Stimulated activated CD8-positive, alpha-beta memory T cell treated with anti-CD3 and anti-CD28 coated beads, Interleukin-4, amount 100 ng/mL, for 4 hours (primary cell): ENCODE measurements at places on chromosomes 12 and 14.

DNA sequence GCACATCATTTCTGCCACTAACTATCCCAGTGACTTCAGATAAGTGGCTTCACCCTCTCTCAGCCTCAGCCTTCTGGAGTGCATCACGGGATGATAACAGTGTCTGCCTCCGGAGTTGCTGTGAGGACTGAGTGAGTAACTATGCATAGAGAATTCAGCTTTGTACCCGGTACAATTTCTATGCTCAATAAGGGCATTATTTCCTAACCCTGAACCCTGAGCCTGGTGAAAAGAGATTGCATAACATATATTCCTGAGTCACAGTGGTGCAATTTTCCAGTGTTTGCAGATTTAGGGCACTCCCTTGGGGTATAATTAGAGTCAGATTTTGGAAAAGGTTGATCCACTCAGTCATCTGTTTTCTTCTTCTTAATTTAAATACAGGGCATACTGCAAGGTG is 181.1 kb downstream of the PTPN11 start:
- no peak for DNase-seq

- DNase-seq, result no peak
Observed at GRCh38 chr14:67387195-67387594, 24.8 kb downstream of the PLEK2 start.

DNA sequence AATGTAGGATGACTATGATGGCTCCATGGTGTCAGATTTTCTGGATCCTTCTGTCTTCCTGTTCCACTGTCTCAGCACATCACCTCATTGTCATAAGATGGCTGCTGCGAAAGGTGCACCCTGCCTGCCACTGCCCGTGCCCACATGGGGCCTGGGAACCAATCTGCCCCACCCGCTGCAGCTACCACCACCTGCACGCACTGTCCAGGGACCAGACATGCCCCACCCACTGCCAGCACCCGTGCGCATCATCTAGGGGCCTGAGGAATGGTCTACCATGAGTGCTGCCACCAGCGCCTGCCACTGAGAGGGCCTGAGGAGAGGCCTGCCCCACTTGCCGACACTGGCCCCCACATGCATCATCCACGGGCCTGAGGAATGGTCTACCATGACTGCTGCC is 23.8 kb downstream of the CYP46A1 start:
- no peak for DNase-seq

GRCh38 chr12:49967777-49968250 is 4.9 kb upstream of the AQP6 start:
- no peak for DNase-seq
